ENCODE measurements at places on chromosomes 12 and 14.

GRCh38 chr14:96086032-96086431 lies 46.9 kb downstream of the C14orf132 start:
- no peak for DNase-seq

DNA sequence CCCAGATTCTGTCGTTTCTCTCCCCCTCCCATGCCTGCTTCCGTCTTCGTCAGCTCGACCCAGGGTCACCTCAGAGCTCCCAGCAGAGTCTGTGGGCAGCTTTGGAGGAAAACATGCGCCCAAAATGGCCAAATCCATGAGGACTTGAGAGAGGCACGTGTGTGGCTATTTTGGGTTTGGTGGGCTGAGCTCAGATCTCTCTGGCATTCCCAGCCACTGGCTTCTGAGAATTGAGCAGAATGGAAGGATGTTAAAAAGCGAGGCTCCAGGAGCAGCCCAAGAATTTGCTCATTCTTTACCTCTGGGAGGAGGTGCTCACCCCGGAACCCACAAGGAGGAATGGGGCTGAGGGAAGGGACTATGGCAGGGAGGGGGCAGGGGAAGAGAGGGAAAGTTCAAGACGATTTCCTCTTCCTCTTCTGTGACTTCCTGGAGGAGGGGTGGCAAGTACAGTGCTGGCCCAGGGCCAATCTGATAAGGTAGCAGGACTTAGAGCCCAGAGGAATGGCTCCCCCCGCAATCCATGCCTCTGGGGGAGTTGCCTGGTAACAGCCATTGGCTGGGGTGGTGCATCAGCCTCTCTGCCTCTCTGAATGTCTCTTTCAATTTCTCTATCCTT lies 20.1 kb downstream of the TSPAN9 start:
- no peak for DNase-seq

DNA sequence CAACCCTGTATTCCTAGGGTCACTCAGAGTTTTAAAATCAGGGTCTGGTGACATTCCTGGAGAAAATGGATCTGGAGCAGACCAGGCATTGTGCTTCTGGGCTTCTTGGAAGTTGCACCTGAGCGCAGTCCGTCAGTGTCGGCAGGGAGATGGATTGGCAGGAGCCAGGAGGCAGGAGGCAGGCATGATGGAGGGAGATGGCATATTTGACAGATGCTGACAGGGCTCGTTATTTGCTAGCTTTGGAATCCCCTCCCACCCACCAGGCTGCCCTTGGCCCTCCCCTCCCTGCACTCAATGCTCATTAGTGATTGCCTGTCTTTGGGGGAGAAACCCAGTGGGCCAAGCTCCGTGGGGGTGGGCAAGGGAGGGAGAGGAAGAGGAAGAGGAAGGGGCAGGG lies 4.7 kb downstream of the CISTR start:
- no peak for DNase-seq

GRCh38 chr12:105899589-105899988 lies 239.2 kb downstream of the NUAK1 start:
- DNase-seq, result no peak

- no peak for DNase-seq
Measured at GRCh38 chr12:28014196-28014595, 41.7 kb upstream of the PTHLH start.

Data from CD4-positive, alpha-beta T cell treated with Interleukin-12 subunit alpha and Interleukin-12 subunit beta, for 1 hour (primary cell).